Stimulated activated CD8-positive, alpha-beta memory T cell treated with anti-CD3 and anti-CD28 coated beads, Interleukin-4, amount 100 ng/mL, for 48 hours (primary cell): ENCODE measurements at places on chromosomes 4 and X.
A peak's percentile ranks its signal among the peaks of the same experiment; 100 is the strongest.

GRCh38 chrX:9681422-9681821 is 84.2 kb downstream of the GPR143 start:
- no peak for DNase-seq

- no peak for DNase-seq
Measured at GRCh38 chr4:170872794-170873193, 783.0 kb upstream of the AADAT start.

GRCh38 chr4:10237131-10237530 is 120.5 kb upstream of the WDR1 start:
- no peak for DNase-seq

DNA sequence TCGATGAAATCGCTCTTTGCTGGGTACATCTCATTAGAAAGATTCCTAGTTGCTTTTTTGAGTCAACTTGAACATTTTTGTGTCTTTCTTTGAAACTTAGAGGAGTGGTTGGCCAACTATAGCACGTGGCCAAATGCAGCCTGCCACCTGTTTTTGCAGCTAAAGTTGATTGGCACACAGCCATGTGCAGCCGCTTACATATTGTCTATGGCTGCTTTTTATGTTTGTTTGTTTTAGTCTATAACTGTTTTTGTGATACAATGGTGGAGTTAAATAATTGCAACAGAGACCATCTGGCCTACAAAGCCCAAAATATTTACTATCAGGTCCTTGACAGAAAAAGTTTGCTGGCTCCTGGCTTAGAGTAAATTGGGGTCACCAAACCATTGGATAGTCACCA is 86.3 kb downstream of the CLCN4 start:
- DNase-seq, result no peak

DNA sequence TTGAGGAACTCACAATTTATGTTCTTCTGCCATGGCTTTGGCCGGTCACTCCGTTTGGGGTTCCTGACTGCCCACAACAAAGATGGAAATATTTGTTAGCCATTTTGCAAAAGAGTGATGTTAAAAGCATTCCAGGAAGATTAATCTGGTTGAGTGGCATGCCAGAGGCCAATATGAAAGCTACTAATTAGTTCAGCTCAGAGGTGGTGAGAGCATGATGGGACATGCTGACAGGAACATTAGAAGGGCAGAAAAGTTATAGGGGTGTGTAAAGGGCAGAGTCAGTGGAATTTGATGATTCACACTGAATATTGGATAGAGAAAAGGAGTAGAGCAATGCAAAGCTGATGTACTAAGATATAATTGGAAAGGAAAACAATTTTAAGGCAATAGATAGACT is 94.4 kb downstream of the TLL1 start:
- DNase-seq, result no peak

DNA sequence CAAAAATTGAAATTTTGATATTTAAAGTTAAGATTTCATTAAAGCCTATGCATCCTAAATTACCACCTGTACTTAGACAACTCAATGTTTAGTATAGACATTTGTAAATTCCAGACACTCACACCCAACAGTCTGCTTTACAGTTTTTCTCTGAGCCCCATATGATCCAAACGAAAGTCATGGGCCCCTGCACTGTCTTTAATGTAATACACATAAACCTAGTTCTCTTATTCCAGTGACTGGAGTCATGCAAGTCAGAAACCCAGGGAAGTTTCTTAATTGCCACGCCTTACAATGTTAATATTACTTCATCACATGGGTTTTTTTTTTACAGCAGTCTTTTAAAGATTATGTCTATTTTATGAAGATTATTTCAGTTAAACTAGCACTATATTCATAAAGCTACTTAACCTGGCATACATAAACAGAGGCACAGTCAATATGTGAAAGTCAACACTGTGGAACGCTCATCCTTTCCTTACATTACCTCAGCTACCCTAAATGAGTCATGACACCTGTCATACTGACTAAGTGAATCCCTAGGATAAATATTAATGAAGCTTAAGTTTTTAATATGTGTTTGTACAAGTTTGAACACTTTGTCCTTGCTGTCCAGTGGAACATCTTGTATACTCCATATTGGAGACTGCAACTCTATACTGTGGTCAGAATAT is 67.7 kb upstream of the H2AZ1 start:
- DNase-seq, result no peak

- no peak for DNase-seq
Measured at GRCh38 chr4:101942891-101943290, 152.4 kb downstream of the BANK1 start.

GRCh38 chr4:155442267-155443105 is 65.7 kb upstream of the MAP9 start:
- peak; percentile 81 for DNase-seq

GRCh38 chr4:154164931-154165839 is 326.4 kb downstream of the DCHS2 start:
- DNase-seq, result peak; percentile 28

GRCh38 chr4:173489514-173489913 is 40.5 kb downstream of the HAND2 start:
- DNase-seq, result no peak

- DNase-seq, result no peak
Measured at GRCh38 chrX:136656361-136656964, 8.5 kb downstream of the CD40LG start.

DNA sequence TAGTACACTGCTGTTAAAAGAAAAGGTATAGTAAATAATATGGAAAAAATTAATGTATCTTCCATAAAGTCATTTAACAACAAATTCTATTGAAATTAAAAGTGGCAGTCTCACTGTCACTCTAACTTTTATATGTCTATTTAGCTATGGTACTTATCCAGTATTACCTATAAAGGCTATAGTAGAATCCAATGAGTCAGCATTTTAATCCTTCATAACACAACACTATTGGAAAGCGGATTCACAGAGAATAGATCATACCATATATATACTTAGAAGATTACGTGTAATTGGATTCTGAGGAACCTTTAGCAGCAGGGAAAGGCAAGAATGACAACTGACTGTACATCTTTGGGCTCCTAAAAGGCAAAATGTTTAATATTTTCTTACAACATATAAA is 1942.6 kb downstream of the PCDH7 start:
- no peak for DNase-seq

GRCh38 chrX:65451663-65452062 is 82.9 kb downstream of the LAS1L start:
- peak; percentile 23 for DNase-seq

- DNase-seq, result no peak
Measured at GRCh38 chrX:96433409-96434077, 251.1 kb upstream of the DIAPH2 start.

GRCh38 chr4:127669691-127670090 is 36.9 kb downstream of the INTU start:
- DNase-seq, result no peak

GRCh38 chrX:18613930-18614639 is 57.8 kb downstream of the RS1 start:
- DNase-seq, result no peak

DNA sequence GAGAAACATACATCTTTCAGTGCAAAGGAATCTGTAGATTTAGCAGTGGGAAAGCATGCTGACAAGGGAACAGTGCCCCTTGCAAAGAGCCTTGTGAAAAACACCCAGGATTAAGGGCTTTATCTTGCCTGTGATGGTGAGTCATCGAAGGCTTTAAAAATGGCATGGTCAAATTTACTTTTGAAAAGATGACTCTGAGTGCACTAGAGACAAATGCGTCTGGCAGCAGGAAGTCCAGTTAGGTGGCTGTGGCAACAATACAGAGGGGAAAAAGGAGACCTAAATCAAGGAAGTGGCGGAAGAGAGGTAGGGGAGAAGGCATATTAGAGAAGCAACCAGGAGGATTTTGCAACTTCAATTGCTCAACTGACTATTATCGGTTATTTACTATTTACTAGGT is 472.6 kb upstream of the CPEB2 start:
- no peak for DNase-seq

GRCh38 chr4:73439991-73440390 is 4.0 kb downstream of the AFP start:
- DNase-seq, result no peak

GRCh38 chr4:188534917-188535316 is 395.7 kb downstream of the TRIML1 start:
- DNase-seq, result no peak

GRCh38 chr4:36758312-36759178 is 477.1 kb downstream of the DTHD1 start:
- DNase-seq, result no peak

DNA sequence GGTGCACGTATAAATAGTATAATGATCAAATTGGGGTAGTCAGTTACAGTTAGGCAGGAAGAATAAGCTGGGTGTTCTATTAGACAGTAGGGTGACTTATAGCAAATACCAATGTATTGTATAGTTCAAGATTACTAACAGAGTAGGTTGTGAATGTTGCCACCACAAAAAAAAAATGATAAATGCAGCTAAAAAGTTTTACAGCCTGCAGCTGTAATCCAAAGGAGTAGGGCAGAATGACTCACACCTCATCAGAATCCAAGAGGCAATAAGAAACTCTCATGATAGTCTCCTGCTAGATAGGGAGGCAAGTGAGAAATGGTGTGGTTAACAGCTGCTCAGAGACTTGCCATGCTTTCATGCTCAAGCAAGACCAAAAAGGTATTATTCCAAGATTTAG is 19.6 kb upstream of the TCEAL4 start:
- DNase-seq, result no peak

DNA sequence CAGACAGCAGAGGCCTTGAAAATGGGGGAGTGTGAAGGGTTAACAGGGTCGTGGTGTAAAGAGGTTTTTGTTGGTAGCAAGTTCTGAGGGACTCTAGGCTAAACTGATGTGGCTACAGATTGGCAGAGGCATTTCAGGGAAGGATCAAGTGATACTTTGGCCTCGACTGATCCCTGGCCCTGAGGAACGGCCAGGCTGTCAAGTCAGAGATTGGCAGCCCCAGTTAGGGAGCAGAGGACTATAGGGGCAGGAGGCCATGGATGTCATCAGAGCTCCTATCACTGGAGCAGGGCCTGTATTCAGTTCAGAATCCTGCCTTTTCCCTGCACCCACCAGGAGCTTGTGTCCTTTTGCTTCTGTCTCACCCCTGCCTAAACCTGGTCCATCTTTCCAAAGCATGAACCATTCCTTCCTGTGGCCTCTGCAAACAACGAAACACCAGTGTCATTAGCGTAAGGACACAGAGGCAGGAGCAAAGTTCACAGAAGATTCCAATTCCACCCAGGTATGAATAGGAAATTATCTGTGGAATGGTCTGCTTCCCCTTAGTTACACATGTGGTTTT is 613.1 kb downstream of the MID1IP1 start:
- DNase-seq, result no peak

DNA sequence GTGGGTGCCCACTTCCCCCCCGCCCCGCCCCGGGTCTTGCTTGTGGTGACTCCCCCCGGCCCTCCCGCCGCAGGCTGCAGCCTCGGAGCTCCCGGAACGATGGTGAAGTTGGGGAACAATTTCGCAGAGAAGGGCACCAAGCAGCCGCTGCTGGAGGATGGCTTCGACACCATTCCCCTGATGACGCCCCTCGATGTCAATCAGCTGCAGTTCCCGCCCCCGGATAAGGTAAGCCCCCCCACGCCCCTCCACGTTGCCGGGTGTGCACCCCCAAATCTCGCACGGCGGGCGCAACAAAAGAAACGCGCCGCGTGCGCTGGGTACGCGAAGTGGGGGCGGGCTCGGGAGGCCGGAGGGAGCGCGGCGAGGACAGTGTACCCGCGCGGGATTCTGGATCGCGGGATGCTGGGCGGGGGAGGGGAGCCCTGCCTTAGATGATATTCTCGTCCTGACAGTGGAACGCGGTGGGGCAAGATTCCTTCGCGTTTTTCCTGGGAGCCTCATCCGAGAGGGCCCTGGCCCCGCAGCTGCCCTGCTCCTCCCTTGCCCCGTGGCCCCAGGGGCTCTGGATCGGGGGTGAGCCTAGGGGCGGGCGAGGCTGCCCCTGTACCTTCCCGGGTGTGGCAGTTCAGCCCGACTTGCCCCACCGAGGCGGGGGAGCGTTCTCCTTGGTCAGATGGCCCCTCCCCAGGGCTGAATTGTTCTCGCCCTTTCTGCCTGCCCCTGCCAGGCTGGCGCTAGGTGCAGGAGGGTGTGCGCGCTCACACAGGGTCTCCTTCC is 819 bp downstream of the NSG1 start:
- DNase-seq, result peak; percentile 28

GRCh38 chr4:99591757-99592156 is 17.1 kb downstream of the MTTP start:
- no peak for DNase-seq

DNA sequence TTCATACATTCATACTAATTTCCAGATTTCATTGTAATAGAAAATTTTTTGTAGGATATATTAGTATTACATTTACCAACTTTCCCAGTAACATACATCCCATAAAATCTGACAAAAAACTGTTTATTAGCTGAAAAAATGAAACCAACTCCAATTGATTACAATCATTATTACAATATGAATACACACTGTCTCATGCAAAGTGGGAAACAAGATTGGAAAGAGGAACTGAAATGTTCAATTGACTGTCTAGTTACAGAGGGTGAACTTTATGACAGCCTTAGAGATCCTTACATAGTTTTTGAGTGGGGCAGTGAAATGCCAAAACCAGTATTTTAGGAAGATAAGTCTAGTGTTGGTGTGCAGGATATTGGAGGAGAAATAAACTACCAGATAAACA is 2.3 kb upstream of the AMBN start:
- no peak for DNase-seq

DNA sequence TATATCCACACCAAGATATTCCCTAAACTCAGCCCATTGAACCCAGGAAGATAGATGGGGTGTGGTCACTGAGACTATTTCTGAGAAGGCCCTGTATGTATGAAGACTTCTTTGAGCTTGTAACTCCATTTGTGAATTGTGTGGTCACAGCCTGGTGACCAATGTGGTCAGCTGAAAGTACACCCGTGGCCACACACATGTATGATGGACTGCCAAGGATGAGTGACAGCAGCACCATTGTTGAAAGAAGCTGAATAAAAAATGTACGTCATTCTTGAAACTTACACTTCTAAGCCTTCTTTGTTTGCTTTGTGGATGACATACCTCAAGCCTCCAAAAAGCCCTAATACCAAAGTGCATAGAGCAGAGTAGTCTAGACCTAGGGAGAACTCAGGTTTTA is 581.4 kb downstream of the RAB28 start:
- DNase-seq, result no peak

- no peak for DNase-seq
Measured at GRCh38 chr4:152304220-152304619, 231.7 kb downstream of the FBXW7 start.

DNA sequence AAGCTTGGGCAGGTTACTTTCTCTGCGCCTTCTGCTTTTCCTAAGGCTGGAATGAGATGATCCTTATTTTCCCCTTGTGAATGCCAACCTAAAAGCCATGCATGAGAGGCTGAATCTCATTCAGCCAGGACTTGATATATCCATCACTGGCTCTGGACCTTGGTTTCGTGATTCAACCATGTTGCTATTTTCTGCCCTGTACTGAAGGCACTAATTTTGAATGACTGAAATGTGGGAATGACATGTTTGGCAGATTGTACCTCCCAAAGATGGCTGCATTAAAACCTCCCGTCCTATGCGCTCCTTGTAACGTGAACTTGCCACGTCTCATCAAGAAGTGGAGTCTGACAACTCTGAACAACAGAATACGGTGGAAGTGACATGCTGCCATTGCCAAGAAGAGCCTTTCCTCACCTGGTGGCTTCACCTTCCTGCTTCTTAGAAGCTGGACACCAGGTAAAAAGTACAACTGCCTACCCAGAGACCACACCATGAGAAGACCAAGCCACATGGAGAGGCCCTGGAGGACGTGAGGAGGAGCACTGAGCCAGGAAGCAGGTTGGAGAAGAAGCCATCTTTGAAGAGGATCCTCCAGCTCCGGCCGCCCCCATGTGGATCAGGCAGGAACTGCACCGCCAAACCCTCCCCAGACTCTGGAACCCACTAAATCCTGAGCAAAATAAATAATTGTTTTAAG is 174.5 kb downstream of the NSUN7 start:
- peak; percentile 95 for DNase-seq

GRCh38 chrX:124406294-124407014 is 60.1 kb downstream of the SH2D1A start:
- DNase-seq, result peak; percentile 68
